ENCODE measurements at places on chromosomes 3 and 15.

DNA sequence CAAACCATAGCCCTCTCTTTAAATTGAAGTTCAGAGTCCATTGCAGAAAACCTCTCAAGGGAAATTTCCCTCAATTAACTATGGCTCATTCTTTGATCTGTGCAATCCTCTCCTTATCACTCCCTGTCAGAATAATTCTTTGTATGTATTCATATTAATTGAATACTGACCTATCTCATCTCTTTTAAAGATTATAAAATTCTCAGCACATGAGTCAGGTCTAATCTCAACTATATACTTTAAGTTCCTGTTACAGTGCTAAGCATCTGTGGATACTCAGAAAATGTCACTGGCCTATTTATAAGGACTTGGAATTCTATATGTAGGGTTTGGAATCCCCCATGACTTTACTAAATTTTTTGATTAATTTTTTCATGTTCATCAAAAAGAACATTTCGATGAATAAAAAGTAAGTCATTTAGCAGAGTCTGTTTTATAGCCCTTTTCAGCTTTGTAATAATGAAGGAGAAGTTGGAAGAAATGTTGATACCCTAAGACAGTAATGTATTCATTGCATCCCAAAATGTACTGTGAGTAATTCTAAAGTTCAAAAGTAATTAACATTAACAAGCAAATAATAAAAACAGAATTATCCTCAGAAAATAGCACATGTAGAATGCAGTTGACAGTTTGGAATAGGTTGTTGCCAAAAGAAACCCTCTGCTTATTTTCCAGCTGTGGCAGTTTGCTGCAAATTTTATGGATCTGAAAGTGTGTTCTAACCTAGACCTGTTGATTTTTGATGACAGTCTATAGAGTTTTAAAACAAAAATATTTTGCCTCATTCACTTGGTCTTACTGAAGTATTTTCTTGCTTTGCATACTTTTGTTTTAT lies 503.4 kb upstream of the CBLB start:
- no peak for DNase-seq

DNA sequence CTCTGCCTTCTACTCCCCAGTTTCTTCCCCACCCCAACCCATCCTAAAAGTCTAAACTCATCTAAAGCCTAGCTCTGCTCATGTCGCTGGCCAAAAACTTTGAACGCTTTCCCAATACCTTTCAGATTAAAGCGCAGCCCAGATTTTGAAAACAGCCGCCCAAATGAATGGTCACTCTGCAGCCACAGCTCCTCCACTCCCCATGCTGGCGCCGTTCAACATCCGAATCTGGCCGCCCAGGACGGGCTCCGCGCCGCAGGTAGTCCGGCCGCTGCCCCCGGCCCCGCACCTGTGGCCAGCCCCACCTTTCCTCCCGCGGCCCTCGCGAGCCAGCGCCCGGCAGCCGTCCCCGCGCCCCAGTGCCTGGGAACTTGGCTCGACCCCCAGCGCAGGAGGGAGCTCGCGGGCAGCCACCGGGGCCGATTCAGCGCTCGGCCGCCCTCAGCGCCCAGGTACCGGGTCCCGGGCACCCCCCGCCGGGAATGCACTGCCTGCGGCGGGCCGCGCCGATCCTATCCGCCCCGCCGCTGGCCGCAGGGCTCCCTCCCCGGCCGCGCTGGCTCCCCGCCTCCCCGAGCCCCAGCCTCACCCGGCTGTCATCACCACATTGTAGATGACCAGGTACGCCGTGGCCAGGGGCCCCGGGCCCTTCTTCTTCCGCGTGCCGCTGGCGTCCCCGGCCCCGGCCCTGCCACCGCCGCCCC lies 417 bp downstream of the HACD2 start:
- DNase-seq: no peak

DNA sequence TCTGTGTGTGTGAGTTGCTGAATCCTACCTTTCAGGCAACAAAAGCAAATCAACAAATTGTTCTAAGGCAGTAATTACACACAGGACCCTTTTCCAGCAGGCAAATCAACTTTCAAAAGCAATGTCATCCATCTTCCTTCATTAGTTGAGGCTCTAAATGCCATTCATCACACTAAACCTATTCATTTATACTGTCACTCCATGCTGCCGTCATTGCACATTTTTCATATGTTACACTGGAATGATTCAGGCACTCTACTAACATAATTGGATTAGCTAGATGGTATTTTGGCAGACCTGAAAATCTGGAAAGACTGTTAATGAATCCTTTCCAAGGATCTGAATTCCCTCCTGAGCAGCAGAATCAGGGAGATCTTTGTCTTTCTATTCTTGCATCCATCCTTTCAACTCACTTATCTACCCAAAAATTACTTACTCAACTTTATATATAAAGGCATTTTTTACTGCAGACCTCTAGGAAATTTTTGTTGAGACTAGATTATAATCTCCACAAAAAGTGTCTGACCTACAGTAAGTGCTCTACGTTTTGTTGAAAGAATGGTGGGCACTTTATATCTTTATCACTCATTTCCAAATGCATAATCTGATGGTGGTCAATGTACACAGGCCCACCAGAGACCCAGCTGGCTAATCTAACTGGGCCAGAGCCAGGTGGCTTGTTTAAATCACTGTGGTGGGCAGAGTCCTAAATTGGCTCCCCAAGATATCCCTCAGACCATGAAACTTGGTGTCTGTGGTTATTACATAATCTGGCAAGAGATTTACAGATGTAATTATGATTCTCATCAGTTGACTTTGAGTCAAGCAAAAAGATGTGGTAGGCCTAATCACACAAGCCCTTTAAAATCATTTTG lies 25.0 kb downstream of the MIX23 start:
- DNase-seq: no peak

DNA sequence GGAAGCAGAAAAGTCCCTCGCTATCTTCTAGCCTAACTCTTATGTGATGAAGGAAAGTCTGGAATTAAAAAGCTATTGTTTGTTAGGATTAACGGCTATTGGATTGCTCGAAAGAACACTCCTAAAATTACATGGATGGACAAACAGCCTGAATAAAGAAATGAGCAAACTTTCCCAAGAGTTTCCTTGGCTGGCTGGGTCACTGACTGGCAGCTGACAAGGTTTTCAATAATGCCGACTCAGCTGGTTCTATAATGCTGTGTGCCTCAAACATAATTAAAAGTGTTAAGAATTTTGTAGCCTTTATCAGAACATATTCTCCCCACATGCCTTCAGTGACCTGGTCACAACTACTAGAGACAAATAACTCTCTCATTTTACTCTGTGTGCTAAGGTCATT lies 142.9 kb upstream of the ADAMTS9 start:
- no peak for DNase-seq

DNA sequence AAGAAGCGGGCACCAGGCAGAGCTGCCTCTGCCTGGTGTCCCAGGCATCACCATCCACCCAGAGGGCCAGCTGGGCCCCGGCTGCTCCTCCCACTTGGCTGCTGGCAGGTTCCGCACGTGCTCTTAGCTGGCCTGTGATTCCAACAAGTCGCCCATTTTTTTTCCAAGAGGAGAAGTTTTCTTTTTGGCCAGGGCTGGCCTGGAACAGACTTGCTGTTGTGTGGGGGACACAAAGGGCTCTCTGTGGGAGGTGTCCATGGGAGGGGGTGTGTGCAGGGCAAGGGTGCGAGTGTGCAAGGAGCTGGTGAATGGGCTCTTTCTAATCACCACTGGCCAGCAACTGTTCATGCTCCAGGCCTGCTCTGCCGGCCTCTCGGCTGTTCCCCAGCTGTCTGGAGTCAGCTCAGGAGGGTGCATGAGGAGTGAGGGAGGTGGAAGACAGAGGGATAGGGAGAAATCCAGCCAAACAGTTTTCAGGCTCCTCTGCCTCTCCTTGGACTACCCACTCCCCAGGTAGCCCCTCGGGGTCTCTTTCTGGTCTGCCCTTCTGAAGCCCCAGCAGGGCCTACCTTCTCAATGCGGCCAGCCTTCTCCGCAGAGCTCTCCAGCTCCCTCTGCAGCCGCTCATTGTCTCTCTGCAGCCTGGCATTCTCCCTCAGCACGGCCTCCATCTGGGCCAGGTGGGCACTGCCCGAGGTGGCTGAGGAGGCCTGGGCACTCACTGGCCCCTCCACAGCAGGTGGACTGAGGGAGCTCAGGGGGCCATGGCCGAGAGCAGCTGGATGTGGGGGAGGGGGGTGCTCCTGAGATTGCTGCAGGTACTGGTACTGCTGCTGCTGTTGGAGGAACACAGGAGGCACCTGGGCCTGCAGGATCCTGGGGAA lies 7.1 kb downstream of the AMOTL2 start:
- DNase-seq: peak; percentile 17

GRCh38 chr3:28022916-28023315 lies 218.5 kb upstream of the CMC1 start:
- no peak for DNase-seq

- DNase-seq: no peak
Observed at GRCh38 chr3:127682561-127682960, 9.8 kb downstream of the ABTB1 start.

GRCh38 chr15:99442252-99442897 lies 123.4 kb upstream of the MEF2A start:
- peak; percentile 71 for DNase-seq

- no peak for DNase-seq
Observed at GRCh38 chr3:157916672-157917071, 189.5 kb downstream of the SHOX2 start.

DNA sequence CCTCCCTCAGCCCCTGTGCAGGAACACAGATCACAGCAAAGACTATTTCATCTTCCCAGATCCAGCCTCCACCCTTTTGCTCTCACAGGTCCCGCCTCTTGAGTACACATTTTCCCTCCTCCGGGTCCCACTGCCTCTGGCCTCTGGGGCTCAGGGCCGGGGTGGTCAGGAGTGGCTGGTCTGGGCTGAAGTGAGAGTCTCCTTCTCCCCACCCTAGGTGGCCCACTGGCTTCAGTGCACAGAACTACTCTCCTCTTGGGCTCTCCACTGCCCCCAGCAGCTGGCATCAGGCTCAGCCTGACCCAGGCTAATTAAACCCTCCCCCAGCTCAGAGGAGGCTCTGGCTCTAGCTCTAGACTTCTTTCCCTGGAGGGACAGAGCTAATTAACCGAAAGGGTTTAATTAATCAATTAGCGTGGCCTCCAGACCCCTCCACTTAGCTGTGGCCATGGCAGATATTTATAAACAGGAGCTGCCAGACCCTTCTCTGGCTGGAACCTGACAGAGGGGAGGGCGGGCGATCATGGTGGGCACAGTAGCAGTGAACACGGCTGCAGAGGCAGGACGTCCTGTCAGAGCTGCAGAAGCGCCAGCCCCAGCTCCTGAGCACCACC lies 15.1 kb downstream of the DUSP7 start:
- DNase-seq: no peak

DNA sequence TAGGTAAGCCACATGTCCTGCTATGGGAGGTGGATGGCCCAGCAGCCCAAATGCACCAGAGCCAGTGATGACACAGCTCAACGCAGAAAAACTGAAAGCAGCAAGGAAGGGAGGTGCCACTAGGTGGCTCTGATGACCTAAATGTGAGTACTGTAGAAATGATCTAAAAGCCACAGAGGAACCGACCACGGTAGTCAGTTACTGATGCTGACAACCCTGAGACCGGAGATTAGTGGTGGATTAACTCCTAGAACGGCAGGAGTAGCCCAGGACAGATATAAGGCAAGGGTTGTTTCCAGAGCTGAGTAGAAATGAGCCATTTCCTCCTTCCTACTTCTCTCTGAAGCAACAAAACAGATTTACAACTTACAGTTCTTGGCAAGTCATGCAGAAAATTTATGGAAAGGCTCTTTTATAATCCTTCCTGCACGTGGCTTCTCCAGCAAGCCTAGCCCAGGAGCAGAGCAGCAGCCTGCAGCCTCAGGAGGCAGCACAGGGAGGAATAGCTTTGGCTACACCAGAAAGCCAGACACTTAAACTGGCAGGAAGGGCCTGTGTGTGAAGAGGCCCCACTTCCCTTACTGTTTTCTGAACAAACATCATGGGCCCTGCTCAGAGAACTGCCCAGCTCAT lies 13.1 kb downstream of the FBXL22 start:
- peak; percentile 72 for DNase-seq

DNA sequence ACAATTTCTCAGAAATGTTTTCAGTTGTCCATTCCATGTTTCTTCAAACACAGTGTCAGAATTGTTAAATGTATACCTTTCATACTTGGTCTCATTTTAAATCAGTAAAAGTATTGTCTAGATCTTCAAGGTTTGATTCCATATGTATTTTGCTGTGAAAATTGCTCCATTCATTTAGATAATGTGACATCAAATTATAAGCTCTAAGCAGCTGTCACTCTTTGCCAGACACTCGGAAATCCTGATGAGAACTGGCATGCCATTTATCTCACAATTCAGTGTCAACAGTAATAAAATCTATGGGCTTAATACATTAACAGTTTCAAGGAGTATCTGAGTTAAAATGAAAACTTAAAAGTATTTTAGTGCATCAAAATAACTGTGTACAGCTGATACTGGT lies 1025.3 kb upstream of the EPHA6 start:
- DNase-seq: no peak
